Stimulated activated CD4-positive, alpha-beta T cell treated with anti-CD3 and anti-CD28 coated beads, Interleukin-1b, Interleukin-23, amount 100 ng/mL, for 1 hour (primary cell): ENCODE measurements at places on chromosomes 16 and 17.

DNA sequence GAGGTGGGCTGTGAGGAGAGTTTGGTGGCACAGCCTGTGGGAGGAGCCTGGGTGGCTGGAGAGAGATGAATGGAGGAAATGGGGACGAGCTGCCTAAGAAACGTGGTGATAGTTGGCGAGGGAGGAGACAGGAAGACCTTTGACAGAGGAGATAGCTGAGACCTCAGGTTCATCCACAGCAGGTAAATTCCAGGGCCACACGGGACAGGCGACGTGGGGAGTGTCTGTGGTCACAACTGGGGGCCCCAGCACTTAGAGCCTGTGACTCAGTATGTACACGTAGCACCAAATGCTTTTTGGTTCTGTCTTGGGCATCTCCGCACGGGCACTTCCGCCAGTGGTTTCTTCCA, 7.7 kb downstream of the MINK1 start:
- no peak for DNase-seq

GRCh38 chr17:2809337-2809736, 13.1 kb downstream of the RAP1GAP2 start:
- no peak for DNase-seq

GRCh38 chr17:48047113-48047740, 932 bp upstream of the NFE2L1 start:
- no peak for DNase-seq

DNA sequence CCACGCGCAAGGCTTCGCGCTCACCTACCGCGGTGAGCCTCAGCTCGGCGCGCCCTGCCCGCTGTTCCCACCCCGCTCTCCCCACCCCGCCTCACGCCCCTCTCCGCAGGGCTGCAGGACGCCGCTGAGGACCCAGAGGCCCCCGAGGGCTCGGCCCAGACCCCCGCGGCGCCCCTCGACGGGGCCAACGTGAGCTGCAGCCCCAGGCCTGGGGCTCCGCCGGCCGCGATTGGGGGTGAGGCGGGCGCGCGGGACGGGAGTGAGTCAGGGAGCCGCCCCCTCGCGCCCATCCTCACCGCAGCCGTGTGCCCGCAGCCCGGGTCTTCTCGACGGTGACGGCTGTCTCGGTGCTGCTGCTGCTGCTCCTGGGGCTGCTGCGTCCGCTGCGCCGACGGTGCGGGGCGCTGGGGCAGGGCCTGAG, 1.9 kb upstream of the PAQR4 start:
- DNase-seq: no peak

- no peak for DNase-seq
Observed at GRCh38 chr17:46832331-46832821, 13.9 kb upstream of the WNT3 start.

- no peak for DNase-seq
Observed at GRCh38 chr16:1078579-1079021, 6.1 kb downstream of the SSTR5 start.

DNA sequence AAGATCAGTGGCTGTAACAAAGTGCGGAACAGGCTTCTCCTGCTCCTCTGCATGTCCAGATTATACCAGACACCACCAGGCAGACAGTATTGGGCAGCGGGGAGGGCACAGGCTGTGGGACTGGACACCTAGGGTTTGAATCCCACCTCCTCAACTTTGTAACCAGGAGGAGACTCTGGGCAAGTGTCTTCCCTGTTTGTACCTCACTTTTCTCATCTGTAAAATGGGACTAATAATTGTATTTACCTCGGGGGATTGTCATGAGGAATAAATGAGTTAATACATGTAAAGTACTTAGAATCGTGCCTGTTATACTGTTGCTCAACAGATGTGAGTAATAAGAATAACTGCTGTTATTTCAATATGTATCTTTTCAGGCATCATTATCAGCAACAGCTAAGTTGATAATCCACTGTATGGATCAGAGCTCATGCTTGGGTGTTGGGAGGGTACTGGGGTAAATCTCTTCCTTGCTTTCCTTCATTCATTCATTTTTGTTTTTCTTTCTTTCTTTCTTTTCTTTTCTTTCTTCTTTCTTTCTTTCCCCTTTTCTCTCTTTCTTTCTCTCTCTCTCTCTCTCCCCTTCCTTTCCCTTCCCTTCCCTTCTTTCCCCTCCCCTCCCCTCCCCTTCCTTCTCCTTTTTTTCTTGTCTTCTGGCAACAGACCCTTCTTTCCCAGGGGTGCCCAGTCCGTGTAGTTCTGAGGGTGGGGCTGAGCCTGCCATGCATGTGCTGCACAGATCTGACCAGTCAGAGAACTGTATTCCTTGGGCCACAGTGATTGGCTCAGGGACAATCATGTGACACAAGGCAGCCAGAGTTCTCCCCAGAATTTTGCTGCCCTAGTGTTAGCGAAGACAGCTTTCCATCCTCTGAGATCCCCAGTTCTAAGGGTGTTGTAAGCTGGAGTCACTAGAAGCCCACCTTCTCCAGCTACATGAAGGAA, 25.3 kb upstream of the BRD7 start:
- no peak for DNase-seq

DNA sequence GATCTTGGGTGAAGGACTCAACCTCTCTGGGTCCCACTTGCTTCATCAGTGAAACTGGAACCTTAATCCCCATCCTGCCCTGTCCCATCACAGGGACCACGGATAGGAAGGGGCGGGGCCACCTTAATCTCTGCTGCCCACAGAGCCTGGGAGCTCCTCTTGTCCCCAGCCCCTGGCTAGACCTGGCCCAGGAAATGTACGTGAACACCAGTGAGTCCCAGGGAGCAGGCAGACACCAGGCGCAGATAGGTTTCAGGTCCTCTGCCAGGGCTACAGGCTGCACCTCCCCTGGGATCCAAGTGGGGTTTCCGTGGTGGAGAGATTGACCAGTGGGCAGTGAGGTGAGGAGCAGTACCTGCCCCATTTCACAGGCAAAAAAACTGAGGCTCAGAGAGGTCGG, 21.0 kb downstream of the RAB11FIP4 start:
- no peak for DNase-seq

DNA sequence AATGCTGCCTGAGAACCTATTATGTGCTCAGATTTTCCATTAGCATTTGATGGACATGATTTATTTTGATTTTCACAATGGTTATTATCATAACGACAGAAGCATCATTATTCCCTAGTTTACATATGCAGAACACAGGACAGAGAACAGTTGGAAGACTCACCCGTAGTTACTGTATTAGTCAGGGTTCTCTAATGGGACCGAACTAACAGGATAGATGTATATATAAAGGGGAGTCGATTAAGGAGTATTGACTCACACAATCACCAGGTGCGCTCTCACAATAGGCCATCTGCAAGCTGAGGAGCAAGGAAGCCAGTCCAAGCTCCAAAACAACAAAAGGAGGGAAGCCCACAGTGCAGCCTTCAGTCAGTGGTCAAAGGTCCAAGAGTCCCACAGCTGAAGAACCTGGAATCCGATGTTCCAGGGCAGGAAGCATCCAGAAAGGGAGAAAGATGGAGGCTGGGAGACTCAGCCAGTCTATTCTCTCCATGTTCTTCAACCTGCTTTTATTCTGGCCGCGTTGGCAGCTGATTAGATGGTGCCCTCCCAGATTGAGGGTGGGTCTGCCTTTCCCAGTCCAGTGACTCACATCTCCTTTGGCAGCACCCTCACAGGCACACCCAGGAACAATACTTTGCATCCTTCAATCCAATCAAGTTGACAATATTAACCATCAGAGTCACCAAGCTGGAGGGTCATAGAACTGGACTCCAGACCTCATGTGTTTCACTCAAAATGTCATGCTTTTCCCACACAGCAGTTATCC, 92.7 kb upstream of the XYLT1 start:
- no peak for DNase-seq

DNA sequence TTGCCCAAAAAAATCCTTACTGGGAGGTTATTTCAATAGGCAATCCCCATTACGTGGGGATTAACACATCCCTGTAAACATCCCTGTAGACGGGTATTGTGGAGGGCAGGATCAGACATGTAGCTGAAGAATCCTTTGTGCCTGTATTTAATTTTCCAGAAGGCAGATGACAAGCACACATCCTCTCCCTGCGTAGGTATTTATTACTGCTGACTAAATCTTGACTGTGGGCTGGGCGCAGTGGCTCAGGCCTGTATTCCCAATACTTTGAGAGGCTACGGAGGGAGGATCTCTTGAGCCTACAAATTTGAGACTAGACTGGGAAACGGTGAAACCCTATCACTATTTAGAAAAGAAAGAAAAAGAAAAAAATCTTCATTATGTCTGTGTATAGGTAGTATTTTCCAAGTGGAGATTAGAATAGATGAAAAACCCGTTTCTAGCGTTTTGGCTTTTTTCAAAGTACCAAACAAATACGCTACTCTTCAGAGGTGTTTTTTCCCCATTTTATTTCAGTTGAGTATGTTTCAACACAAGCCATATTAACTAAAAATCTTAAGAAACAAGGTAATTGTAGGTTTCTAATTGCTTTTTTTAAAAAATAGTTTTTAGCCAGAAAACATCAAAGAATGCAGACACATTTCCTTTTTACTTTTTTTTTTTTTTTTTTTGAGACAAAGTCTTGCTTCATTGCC, 1.5 kb upstream of the MARF1 start:
- DNase-seq: no peak

DNA sequence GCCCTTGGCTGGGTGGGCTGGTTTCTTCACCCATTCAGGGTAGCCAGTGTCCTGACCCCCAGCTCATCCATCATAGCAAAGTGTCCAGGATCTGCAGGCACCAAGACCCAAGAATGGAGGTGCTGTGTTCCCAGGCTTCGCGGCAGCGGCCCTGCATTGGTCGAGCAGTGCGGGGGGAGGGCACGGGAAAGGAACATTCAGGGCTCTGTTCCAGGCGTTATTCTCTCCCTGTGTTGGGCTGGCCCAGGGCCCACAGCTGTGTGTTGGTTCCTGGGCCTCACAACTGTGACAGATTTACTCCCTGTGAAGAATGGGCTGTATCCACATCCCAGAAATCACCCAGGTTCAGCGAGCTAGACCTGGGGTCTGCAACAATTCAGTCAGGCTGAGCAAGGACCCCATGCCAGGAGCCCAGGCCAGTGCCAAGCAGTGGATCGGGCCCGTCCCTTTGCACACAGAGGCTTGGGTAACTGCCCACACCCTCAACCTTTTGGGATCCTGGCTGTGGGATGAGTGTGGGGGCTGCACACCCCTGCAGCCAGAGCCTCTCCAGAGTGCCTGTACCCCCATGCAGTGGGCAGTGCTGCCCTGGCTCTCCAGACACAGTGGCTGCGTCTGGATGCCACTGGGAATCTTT, 10.0 kb downstream of the GPT2 start:
- no peak for DNase-seq

DNA sequence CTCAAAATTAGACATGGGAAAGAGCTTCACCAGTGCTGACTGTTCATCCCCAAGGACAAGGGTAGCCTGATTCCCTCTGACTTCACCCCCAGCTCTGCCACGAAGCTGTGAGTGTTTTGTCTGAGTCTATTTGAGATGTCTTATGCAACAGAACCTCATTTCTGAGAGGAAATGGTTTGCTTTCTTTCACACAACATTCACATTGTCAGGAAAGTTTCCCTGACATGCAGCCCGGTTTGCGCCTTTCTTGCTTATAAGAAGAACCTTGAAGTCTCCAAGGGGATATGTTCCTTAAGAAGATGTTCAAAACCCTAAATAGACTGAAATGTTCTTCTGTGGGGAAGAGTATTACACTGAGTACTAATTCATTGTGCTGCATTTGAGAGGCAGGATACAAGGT, 300.5 kb upstream of the CCL2 start:
- no peak for DNase-seq

DNA sequence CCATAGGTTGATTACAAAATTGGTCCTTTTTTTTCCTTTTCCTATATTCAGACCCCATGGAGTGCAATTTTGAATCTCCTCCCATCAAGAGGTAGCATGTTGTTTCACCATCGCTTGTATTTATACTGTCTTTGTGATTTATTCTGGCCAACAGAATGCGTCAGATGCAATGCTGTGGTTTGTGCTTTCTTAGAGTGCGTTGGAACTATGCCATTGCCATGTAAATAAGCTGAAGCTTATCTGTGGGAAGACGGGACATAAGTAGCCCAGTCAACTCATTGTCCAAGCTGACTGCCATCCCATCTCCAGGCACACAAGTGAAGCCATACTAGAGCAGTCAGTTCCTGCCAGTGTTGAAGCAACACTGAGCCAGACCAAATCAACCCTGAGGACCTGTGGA, 1339.3 kb upstream of the GOT2 start:
- DNase-seq: no peak

GRCh38 chr17:7347630-7348477, 4.1 kb upstream of the KCTD11 start:
- DNase-seq: no peak

DNA sequence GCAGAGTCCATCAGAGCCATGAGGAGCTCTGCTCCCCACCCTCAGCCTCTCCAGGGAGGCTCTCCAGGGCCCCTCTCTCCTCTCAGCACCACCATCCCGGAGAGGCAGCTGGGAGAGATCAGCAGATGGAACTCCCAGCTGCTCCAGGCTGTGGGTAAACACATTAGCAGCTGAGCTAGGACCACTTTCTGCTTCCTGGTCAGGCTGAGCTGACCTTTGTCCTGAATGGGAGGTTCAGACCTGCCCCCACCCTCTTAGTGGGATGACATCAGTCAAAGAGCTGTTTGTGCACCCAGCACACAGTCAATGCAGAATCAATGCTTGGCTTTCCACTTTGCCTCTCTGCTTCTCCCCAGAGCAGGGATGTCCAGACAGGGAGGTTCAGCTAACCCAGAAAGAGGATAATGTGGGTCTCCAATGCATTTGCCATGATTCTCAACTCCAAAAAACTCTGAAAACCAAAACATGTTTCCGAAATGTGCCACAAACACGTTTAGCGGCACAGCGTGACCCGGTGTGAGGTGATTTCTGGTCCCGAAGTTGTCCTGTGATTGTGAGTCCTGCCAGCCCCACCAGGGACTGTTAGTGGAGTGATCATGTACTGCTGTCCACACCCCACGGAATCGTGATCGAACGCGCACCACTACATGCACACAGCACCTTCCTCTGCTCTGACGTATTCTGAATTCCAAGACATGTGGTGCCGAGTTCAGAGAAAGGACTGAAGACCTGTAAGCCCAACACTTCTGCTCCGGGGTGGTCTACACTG, 6.7 kb downstream of the GPR142 start:
- DNase-seq: no peak

DNA sequence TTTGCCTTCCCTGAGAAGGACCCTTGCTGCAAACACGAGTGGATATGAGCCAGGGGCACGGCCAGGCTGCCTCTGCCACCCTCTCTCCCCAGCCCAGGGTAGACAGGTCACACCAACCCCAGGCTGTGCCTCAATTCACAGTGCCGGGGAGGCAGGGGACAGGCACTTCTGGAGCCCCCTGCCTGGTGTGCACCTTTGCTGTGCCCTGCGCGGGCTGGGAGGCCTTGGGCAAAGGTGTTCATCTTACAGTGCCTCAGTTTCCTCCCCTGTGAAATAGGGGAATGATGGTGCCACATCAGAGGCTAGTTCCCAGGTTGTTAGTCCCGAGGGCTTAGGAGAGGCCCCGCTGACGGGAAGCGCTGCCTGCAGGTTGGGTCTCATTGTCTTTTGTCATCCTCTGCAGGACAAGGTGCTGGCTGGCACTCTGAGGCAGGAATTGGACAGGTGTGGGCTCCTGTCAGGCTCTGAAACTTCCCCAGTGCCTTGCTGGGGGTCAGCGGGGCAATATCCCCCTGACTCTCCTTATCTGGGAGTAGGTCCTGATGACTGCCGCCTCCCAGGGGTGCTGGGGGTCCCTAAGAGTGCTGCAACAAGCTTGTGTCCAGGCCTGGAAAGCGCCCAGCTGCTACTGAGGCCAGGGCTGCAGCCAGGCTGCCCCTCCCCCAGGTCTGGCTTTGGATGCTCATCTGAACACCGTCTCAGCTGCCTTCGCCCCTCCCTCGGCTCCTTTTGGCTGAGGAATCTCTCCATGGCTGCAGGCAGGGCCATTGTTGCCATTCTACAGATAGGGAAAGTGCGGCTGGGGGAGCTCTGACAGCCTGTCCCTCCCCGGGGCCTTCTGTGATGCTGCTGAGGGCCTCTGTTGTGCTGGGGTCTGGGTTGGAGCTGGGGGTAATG, 3.1 kb downstream of the PRSS21 start:
- DNase-seq: no peak
